GM12878 (cell line): ENCODE measurements at places on chromosomes 16 and 17. TPM values are rescaled to one million over a fixed set of nuclear protein-coding genes. Genes with fewer than 3 reads are reported as not detected.
A peak's percentile ranks its signal among the peaks of the same experiment; 100 is the strongest.

CD300E gene
- not detected in 2 replicates for total RNA-seq

CRK gene
- total RNA-seq = 20.4 and 21.1 TPM in 2 replicates

IKZF3 gene
- 96.4 and 98.2 TPM in 2 replicates for total RNA-seq

NPIPB9 gene
- total RNA-seq = 0.80 and 1.6 TPM in 2 replicates

DNA sequence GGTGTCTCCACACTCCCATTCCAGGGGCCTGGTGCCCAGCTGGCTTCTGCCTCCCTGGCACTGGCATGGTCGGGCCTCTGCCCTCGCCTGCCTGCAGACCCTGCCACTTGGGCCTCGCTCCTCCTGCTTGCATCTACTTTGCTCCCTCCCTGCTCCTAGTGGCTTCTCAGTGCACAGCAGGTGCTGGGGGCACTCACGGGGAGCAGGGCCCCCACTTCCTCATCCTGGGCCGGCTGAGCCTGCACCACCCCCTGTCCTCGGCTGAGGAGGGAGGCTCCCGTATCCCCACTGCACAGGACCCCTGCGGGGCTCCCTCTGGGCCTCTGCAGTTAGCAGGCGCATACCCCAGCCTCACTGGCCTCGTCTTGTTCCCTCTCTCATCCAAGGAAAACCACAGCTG lies 35.2 kb downstream of the CIBAR2 start:
- no peak overlapping the region for H3K4me3 ChIP-seq
- DNase-seq = no peak
- no peaks in the 10 kb centered on the region for H3K36me3 ChIP-seq
- H3K27me3 ChIP-seq = no peaks in the 10 kb centered on the region; the same call in 1 of the 2 replicates
- H3K27ac ChIP-seq = no peak overlapping the region
- no peaks in the 10 kb centered on the region; the same call in 1 of the 2 replicates for H3K4me1 ChIP-seq

- no peak overlapping the region for H3K27ac ChIP-seq
- peaks cover 9% of the 10 kb centered on the region for H3K4me1 ChIP-seq
- H3K27me3 ChIP-seq = no peaks in the 10 kb centered on the region
- no peaks in the 10 kb centered on the region for H3K36me3 ChIP-seq
- no peak for DNase-seq
- H3K4me3 ChIP-seq = peak overlapping the region; percentile 55; the same call in 1 of the 2 replicates
Measured at GRCh38 chr16:11621539-11621919, 34.8 kb upstream of the LITAF start.
